ENCODE measurements at places on chromosomes 11 and 22. TPM values are rescaled to one million over a fixed set of nuclear protein-coding genes. Genes with fewer than 3 reads are reported as not detected.

GRCh38 chr11:114377612-114378267 is 22.6 kb downstream of the C11orf71 start:
- no peaks in the 10 kb centered on the region for H3K4me1 ChIP-seq
- peaks cover 9% of the 10 kb centered on the region for H3K27me3 ChIP-seq
- no peak overlapping the region for H3K4me3 ChIP-seq
- H3K27ac ChIP-seq, result no peak overlapping the region

GRCh38 chr11:67033661-67034166 is 10.8 kb downstream of the SYT12 start:
- H3K4me1 ChIP-seq, result no peaks in the 10 kb centered on the region
- H3K27me3 ChIP-seq, result no peaks in the 10 kb centered on the region
- DNase-seq, result no peak
- no peak overlapping the region for H3K4me3 ChIP-seq

- H3K4me1 ChIP-seq, result peaks cover 30% of the 10 kb centered on the region
- no peak overlapping the region for H3K27ac ChIP-seq
- H3K27me3 ChIP-seq, result peaks cover 12% of the 10 kb centered on the region
- no peak for DNase-seq
- peak overlapping the region; percentile 41 for H3K4me3 ChIP-seq
- no peaks in the 10 kb centered on the region for H3K36me3 ChIP-seq
Measured at GRCh38 chr11:27717801-27718229, 17.6 kb upstream of the BDNF start.

GRCh38 chr11:13680501-13681264 is 12.2 kb downstream of the FAR1 start:
- H3K36me3 ChIP-seq, result no peaks in the 10 kb centered on the region
- H3K27ac ChIP-seq, result no peak overlapping the region
- H3K27me3 ChIP-seq, result no peaks in the 10 kb centered on the region
- no peak for DNase-seq

- peak; percentile 6 for DNase-seq
- H3K4me3 ChIP-seq, result no peak overlapping the region
- no peaks in the 10 kb centered on the region for H3K36me3 ChIP-seq
- H3K27ac ChIP-seq, result no peak overlapping the region
- H3K27me3 ChIP-seq, result no peaks in the 10 kb centered on the region
- no peaks in the 10 kb centered on the region for H3K4me1 ChIP-seq
Measured at GRCh38 chr11:84648471-84648870, 978.7 kb downstream of the DLG2 start.

DNA sequence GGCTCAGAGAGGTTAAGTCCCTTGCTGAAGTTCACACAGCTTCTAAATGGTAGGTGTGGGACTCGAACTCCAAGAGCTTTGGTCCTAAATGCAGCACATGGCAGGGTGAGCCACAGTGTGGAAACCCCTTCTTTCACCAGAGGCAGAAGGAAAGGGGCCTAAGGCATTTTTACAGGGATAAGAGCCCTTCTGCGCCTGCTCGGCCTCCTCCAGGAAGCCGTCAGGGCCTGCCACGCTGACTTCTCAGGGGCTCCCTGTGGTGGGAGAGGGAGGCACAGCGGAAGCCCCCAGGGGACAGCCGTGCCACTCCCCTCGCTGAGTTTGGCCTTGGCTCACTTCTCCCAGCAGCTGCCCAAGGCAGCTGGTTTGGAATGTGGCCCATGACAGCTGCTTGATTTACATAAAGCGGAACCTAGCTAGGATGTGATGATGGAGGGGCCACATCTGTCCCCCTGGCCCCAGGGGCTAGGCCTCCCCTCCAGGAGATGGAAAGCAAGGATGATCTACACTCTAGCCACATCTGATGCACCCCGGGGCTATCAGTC is 35.4 kb downstream of the CD82 start:
- H3K27ac ChIP-seq, result no peak overlapping the region
- H3K36me3 ChIP-seq, result peaks cover 8% of the 10 kb centered on the region
- peaks cover 61% of the 10 kb centered on the region for H3K4me1 ChIP-seq
- DNase-seq, result no peak

GRCh38 chr22:37802310-37803194 is 5.2 kb upstream of the GCAT start:
- peak; percentile 60 for DNase-seq
- H3K4me3 ChIP-seq, result peak overlapping the region; percentile 44
- no peaks in the 10 kb centered on the region for H3K36me3 ChIP-seq
- peak overlapping the region; percentile 48 for H3K27ac ChIP-seq
- no peaks in the 10 kb centered on the region for H3K27me3 ChIP-seq

DNA sequence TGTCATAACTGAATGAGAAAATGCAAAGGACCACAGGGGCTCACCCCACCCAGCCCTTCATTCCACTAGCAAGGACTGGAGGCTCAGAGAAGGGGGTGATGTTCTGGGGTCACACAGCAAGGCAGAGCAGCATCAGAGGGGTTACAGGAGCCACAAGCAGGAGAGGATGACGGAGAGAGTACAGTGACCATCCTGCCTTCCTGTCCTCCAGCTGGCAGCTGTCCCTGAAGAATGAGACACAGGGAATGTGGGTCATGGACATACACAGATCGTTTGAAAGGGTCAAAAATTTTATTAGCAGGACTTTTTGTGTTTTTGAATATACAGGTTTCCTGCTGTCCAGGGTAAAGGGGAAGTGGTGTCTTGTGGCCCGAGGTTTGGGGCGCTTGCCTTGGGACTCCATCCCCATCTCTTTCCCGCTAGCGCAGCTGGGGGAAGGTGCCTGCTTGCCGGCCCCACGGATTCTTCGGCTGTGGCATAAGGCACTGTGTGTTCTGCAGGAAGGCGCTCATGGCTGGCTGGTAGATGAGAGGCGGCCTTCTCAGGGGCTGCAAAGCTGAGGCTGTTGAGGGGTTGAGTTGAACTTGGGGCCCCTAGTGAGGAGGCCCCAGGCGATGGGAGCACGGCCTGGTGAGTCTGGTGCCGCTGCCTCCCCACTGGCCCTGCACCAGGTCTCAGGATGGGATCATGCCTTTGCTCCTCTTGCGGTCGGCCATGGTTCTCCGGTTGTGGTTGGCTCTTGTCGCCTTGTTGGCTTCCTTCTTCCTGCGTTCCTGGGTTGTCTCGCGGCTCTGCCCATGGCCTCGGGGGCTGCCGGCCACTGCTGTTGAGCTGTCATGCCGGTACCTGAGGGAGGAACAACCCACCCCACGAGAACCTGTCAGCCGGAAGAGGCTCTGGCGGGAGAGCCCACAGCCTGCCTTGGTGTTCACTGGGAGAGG is 21.4 kb downstream of the UQCR10 start:
- H3K4me1 ChIP-seq, result peaks cover 26% of the 10 kb centered on the region
- H3K27me3 ChIP-seq, result no peaks in the 10 kb centered on the region
- H3K27ac ChIP-seq, result peak overlapping the region; percentile 84
- H3K36me3 ChIP-seq, result peaks cover 64% of the 10 kb centered on the region
- H3K4me3 ChIP-seq, result no peak overlapping the region

DNA sequence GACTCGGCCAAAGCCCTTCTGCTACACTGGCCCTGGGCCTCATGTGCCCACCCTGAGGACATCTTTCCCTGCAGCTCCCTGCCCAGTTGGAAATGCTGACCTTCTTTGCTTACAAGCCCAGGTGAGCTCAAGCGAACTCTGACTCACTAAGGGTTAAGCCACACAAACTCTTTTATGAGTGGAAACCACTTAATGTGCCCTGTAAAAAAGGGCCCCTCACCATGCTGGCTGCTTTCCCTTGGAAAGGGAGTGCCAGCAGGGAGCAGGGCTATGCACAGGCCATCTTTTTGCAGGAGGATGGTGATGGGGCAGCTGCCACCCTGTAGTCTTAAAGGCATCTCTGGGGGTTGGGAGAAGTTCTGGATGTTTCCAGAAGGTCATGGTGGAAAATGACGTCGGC is 18.7 kb downstream of the EHF start:
- DNase-seq, result no peak
- peak overlapping the region; percentile 76 for H3K27ac ChIP-seq
- H3K27me3 ChIP-seq, result no peaks in the 10 kb centered on the region
- peaks cover 37% of the 10 kb centered on the region for H3K4me1 ChIP-seq
- no peaks in the 10 kb centered on the region for H3K36me3 ChIP-seq
- no peak overlapping the region for H3K4me3 ChIP-seq

DNA sequence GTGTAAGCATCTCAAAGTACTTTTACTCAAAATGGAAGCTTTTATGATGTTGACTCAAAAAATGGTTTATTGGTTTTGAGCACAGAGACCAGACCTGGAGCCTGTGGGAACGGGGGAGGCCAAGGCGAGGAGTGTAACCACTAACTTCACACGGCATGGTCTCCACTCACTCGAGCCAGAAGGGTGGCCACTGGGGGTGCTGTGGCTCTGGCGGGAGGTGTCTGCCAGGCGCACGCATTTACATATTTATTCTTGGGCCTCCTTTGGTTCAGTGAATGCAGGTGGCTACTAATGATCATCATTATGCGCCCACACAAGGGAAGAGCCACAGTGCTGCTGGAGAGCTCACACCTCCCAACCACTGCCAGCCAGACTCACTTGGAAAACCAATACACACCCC is 64.6 kb downstream of the FLRT1 start:
- H3K4me1 ChIP-seq, result peaks cover 13% of the 10 kb centered on the region
- no peaks in the 10 kb centered on the region for H3K27me3 ChIP-seq
- DNase-seq, result no peak
- H3K27ac ChIP-seq, result no peak overlapping the region

DNA sequence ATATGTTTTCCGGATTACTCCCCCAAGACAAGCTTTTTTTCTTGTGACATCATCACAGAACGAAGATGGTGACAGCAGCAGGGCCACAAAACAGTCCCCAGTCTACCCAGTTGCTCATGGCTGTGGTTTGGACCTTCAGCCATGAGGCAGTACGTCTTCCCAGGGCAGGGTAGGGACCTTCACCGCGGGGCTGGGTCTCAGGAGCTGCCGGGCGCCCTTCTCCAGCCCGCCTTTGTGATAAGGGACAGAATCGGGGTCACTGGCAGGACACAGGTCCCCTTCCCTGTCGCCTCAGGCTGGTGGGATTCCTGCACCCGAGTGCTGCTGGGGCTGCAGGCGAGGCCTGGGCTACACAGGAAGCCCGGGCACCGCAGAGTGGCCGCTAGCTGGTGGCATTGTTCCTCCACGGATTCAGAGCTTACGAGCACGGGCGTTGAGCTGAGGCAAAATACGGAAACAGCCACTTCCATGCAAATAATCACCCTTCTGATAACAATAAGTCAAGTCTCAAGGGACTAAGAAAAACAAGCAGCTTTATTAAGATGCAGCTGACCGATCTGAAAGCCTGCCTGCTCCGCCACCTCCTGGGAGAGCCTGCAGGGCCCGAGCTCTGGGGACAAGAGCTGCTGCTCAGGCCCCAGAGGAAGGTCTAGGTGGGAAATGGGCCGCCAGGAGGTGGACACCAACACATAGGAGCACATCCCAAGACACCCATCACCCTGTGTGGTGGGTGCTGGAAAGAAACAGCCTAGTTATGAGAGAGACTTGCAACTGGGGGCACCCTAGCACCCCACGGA is 12.3 kb downstream of the TBX1 start:
- DNase-seq, result peak; percentile 70
- no peak overlapping the region for H3K4me3 ChIP-seq
- H3K36me3 ChIP-seq, result no peaks in the 10 kb centered on the region
- peaks cover 14% of the 10 kb centered on the region for H3K4me1 ChIP-seq
- H3K27me3 ChIP-seq, result peaks cover 7% of the 10 kb centered on the region
- H3K27ac ChIP-seq, result no peak overlapping the region

Gene LMF2
- 212 TPM for total RNA-seq

Gene ETS1
- 8.8 TPM for total RNA-seq

Gene ASCL2
- 2.6 TPM for total RNA-seq
